Transverse colon (tissue), 4 donors: ENCODE measurements at places on chromosomes 12 and 14. TPM values are rescaled to one million over a fixed set of nuclear protein-coding genes. Genes with fewer than 3 reads are reported as not detected.

The RPL36AL gene
- 84.0 TPM for total RNA-seq

The MMP17 gene
- total RNA-seq: 23.6 TPM

The RPL10L gene
- 16.0 TPM for total RNA-seq

The TAS2R10 gene
- 0.79 TPM for total RNA-seq

The TAS2R30 gene
- total RNA-seq: 7.8 TPM

The M6PR gene
- 43.2 TPM for total RNA-seq

The AKAP3 gene
- not detected for total RNA-seq

The KRT82 gene
- total RNA-seq: not detected

The CRIP2 gene
- 26.0 TPM for total RNA-seq

The PA2G4 gene
- 63.0 TPM for total RNA-seq

The KCNMB4 gene
- total RNA-seq: 10.9 TPM

The GUCY2C gene
- total RNA-seq: 87.4 TPM

- no peak for DNase-seq
Observed at GRCh38 chr12:107560899-107561285, 124.7 kb upstream of the PWP1 start.

DNA sequence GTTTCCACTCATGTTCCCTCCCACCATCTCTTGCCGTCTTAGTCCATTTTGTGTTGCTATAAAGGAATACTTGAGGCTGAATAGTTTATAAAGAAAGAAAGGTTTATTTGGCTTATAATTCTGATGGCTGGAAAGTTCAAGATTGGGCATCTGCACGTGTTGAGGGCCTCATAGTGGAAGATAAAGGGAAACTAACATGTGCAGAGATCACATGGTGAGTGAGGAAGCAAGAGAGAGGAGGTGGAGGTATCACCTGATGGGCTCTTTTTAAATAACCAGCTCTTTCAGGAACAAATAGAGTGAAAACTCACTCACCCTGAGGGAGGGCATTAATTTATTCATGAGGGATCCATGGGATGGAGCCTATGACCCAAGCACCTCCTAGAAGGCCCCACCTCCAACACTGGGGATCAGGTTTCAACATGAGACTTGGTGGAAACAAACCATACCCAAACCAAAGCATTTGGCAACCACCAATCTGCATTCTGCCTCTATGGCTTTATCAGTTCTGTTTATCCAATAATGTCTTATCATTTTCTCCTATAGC, 29.5 kb downstream of the MYO1H start:
- no peak for DNase-seq

- no peak for DNase-seq
Observed at GRCh38 chr14:38225946-38226345, 18.2 kb downstream of the SSTR1 start.

DNA sequence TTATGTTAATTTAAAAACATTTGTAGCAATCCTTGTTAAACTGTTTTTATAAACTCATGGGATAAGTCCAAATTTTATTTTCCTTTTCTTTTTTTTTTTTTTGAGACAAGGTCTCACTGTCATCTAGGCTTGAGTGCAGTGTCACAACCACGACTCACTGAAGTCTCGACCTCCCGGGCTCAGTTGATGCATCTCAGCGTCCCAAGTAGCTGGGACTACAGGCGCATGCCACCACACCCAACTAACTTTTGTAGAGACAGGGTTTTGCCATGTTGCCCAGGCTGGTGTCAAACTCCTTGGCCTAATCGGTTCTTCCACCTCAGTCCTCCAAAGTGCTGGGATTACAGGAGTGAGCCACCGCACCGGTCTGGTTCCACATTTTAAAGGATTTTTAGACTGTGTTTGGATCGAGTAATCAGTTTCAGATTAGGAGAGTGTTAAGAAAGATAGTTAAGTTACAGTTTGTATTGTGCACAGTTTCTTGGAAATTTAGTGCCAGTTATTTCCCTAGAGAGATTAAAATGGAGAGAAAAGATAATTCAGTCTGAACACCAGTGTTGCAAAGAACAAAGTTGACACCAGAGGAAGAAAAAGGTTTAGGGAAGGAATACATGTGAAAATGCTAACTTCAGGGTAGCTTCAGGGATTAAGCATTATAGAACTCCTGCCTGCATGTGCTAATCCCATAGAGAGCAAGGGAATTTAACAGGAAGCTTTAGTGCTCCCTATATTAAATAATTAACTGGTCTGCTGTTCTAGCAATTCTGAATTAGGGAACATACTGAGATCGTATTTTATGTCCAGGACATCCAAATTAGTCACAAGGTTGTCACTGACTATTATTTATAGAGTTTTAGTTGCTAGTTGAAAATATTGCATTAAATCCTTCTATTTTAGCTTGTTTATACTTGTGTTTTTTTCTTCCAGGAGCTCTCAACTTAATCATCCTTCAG, 10.1 kb downstream of the RAP1B start:
- no peak for DNase-seq

GRCh38 chr12:45928309-45928708, 62.1 kb downstream of the SCAF11 start:
- DNase-seq: no peak

GRCh38 chr12:79737875-79738718, 47.3 kb upstream of the PAWR start:
- DNase-seq: peak; percentile 57

- no peak for DNase-seq
Observed at GRCh38 chr14:77924141-77924948, 124.4 kb downstream of the ADCK1 start.

DNA sequence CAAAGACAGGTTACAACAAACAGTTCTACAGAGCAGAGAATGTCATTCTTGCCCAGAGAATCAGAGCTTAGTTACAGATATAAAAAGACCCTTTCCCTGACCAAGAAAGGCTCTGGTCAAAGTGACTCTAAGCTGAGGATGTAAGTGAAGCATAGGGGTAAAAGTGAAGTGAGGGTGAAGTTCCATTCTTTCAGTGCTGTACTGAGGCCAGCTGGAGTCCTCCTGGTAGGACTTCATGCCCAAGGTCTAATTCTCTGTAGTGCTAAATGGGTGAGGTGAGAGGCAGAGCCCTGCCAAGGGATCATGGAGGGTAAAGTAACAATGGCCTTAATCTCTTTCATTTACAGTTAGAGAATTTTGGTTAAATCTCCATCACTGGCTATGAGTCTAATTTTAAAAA, 38.5 kb downstream of the DUSP16 start:
- DNase-seq: no peak

- DNase-seq: no peak
Observed at GRCh38 chr14:96783915-96784224, 13.3 kb upstream of the VRK1 start.

DNA sequence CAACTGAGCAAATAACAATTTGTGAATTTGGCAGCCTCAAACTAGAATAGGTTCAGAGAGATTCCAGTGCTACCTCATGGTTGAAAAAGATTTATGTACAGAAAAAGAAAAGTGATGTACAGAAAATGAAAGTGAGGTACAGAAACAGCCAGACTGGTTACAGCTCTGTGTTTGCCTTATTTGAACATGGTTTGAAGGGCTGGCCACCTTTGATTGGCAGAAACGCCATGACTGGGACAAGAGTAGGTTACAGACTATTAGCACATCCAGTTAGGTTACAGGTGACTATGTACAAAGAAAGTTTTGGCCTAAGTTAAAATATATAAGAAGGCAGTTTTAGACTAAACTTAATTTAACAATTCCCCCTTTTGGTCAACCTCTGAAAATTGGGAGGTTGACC, 309.4 kb downstream of the BTG1 start:
- DNase-seq: no peak

DNA sequence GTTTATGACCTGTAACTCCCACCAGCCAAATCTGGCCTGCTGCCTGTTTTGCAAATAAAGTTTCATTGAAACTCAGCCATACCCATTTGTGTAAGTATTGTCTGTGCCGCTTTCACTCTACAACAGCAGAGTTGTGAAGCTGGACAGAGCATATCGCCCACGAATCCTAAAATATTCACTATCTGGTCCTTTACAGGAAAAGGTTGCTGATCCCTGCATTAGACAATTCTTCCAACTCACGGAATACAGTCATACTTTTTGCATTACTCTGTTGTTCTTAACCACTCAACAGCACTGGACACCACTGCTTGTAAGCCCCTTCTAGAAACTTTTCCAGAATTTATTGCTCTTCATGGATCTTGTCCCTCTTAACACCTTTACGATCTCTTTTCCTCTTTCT, 435.4 kb downstream of the EGLN3 start:
- DNase-seq: no peak

DNA sequence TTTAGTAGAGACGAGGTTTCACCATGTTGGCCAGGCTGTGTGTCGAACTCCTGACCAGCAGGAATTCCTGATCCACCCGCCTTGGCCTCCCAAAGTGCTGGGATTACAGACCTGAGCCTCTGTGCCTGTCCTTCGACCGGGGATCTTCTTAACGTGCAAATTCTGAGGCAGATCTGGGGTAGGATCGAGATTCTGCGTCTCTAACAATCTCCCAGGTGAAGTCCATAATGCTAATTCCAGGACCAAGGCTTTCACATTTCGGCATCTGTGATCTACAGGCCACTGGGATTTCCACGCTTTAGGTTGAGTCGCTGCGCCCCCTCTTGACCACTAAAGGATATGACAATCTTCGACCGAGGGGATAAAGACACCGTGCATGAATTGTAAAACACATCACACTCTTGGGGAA, 24.8 kb downstream of the FOS start:
- peak; percentile 76 for DNase-seq

GRCh38 chr12:96044017-96044942, 8.9 kb upstream of the LTA4H start:
- DNase-seq: no peak

DNA sequence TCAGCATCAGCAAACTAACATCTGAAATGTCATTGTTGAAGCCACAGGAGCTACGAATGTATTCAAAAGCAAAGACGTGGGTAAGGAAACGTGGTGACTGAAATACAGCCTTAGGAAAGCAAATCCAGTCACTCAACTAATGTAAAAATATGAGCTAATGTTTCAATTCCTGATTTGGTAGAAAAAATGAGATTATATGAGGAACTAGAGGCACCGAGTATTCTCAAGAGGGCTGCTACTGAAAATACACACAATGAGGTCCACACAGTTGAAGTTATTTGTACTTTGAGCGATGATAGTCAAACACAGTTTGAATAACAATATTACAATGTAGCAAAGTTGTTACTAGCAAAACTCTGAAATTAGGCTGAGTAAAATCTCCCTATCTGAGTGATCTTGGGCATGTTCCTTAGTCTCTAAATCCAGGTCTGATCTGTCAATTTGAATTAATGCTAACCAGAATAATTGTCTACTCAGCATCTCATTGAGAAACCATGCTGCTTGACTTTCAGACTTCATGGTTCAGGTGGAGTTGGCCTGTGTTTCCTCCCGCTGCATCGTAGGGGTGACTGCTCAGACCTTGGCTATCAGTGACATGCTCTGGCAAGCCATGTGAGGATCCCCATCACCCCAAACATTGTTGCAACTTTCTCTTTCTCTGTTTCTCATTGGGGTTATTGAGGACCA, 467.1 kb upstream of the SOX5 start:
- DNase-seq: no peak

DNA sequence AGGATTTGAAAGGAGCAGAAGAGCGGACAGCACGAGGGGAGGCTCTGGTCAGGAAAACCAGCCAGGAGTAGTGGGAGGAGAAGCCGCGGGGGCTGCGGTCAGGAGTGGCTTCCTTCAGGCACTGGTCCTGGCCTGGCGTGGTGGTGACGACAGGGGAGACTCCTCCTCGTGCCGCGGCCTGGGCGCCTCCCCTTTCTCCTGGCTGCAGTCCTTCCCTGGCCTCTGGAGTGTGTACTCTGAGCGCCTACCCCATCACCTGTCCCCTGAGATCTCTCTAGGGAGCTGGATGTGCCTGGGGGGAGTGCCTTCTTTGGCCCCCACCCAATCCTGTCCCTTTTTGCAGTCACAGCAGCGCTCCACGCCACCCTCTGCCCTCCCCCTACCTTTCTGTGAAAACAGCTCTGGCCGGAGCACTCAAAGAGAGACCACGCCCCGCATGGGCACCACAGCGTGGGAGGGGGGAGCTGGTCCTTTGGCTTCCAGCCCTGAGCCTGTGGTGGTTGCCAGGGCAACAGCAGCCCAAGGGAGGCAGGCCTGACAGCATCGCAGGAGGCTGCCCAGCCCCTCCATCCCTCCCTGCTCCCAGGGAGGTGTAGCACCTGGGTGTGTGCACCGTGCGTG, 125.9 kb downstream of the CALM1 start:
- peak; percentile 49 for DNase-seq

- DNase-seq: no peak
Observed at GRCh38 chr14:44798386-44799242, 163.1 kb downstream of the KLHL28 start.

DNA sequence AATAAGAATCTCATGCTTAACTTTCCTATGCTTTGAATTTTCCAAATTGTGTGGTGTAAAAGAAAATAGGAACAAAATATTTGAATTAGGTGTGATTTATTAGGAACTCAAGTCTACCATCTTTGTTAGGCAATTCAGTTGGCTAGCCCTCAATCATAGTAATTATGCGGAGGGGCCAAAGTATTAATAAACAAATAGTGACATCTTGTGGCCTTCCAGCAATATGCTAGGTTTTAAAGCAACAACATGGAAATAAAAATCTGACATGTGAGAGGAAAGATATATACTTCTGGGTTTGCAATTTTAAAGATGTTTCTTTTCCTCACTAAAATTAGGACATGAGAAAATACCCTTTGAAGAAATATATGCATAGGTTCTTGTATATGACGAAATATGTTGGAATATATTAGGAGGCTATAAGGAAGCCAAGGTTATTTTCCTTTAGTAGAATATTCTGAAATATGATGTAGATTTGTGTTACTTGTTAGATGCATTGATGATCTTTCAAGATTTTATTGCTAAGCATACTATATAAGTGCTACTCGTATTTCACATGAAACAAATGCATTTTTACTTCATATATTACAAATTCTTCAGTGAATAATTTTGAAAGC, 200.4 kb downstream of the PTPRO start:
- DNase-seq: no peak

GRCh38 chr12:101209319-101210302, at the start of gene SLC5A8:
SLC5A8 (minus strand) TSS chr12:101210238; CDS start chr12:101209848, 390 bp downstream.
- DNase-seq: peak; percentile 9

DNA sequence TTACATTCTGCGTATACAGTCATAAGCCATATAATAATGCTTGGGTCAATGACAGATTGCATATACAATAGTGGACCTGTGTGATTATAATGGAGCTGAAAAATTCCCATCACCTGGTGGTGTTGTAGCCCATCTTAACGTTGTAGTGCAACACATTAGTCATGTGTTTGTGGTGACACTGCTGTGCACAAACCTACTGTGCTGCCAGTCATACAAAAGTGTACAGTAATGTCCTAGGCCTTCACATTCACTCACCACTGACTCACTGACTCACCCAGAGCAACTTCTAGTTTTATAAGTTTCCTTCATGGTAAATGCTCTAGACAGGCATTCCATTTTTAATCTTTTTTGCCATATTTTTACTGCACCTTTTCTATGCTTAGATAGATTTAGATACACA, 194.8 kb upstream of the SEL1L start:
- no peak for DNase-seq
